ENCODE measurements at places on chromosomes 2 and 18.

DNA sequence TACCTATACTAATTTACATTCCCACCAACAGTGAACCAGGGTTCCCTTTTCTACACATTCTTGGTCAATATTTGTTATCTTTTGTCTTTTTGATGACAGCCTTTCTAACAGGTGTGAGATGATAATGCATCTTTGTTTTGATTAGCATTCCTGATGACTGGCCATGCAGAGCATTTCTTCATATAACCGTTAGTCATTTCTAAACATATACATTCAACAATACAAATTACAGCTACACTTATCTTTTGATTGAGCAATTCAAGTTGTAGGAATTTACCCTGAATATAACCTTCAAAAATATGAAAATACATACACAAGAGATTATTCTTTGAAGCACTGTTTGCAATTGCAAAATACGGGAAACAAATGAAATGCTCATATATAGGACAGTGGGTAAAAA, 94.9 kb downstream of the TMEM131 start:
- H3K4me1 ChIP-seq = no peaks in the 10 kb centered on the region
- no peak overlapping the region for H3K4me3 ChIP-seq
- H3K36me3 ChIP-seq = no peaks in the 10 kb centered on the region
- no peak for DNase-seq
- no peaks in the 10 kb centered on the region for H3K27me3 ChIP-seq

- no peak for DNase-seq
- no peaks in the 10 kb centered on the region for H3K36me3 ChIP-seq
Observed at GRCh38 chr2:4745056-4745991, 946.9 kb upstream of the SOX11 start.

DNA sequence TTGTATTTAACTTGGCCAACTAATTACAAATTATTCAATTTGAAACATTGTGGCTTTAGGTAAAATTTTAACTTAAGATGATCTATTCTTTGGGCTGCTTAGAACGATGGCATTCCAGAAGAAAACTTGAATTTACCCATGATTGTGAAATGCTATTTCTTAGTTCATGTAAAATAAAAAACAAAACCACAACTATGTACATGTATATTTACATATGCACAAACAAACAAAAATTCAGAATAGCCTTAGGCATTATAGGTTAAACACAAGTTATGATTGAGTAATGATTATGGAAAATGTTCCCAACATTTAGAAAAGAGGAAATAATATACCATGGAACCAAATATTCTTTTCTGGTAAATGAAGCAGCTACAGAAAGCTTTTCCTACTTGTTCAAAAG, 3.5 kb upstream of the SMCHD1 start:
- no peak overlapping the region for H3K4me3 ChIP-seq
- DNase-seq = no peak
- H3K27ac ChIP-seq = no peak overlapping the region
- no peaks in the 10 kb centered on the region for H3K4me1 ChIP-seq

DNA sequence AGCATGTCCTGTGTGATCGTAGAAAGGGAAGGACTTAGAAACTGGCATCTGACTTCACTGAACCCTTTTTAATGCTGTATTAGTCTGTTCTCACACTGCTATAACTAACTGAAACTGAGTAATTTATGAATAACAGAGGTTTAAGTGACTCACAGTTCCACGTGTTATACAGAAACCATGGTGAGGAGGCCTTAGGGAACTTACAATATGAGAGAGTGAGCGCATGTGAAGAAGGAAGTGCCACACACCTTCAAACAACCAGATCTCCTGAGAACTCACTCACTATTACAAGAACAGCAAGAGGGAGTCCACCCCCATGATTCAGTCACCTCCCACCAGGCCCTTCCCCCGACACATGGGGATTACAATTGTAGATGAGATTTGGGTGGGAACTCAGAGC, 811.3 kb downstream of the CPS1 start:
- no peaks in the 10 kb centered on the region for H3K27me3 ChIP-seq
- H3K36me3 ChIP-seq = no peaks in the 10 kb centered on the region
- no peak for DNase-seq
- no peak overlapping the region for H3K27ac ChIP-seq

GRCh38 chr2:44170311-44170717, 1.6 kb downstream of the PPM1B start:
- peak overlapping the region; percentile 96 for H3K27ac ChIP-seq
- no peaks in the 10 kb centered on the region for H3K27me3 ChIP-seq
- H3K4me3 ChIP-seq = peak overlapping the region; percentile 98

DNA sequence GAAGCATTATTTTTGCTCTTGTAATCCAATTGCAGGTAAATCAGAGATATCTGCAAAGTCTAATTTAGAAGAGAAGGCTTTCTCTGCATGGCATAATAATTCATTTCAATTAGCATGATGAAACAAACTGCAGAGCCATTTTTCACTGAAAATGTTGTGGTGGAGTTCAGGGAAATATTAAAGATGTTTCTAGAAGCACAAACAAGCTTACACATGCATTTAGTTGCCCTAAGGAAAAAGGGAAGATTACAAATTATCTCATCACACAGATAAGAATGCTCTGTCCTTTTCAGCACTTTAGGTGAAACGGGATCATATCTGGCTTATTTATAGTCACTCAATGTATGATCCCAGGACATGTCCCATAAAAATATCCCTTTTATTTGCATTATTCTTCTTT, 252.1 kb upstream of the TANK start:
- no peaks in the 10 kb centered on the region for H3K27me3 ChIP-seq
- no peaks in the 10 kb centered on the region for H3K4me1 ChIP-seq
- no peaks in the 10 kb centered on the region for H3K36me3 ChIP-seq
- no peak overlapping the region for H3K4me3 ChIP-seq
- DNase-seq = no peak

DNA sequence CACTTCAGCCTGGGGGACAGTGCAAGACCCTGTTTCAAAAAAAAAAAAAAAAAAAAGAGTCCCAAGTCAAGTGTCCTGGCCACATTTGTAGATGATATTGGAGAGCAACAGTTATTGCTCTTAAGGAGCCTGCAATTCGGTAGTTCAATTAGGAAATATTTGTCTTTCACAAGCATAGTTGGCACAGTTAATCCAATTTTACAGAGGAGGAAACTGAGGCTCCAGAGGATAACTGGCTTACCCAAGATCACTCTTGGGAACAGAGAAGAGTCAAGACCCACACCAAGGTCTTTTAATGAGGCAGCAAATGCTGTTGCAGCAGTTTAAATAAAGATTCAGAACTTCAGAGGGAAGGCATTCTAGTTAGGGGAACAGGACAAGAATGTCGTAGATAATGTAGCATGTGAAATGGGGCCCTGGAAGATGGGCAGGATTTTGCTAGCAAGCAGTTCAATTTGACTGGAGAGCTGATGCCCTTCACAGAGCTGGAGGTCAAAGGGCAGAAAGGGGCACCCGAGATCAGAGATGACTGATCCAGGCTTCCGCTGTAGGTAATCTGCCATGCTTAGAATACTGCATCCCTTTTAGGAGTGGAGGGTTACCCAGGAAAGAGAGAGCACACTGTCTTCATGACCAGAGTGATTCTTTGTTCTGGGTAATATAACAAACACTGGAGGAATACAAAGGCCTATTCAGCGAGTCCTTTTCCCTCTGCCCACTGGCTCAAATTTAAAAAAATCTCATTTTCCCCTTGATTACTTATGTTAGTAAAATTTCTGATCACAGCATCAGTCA, 3.0 kb downstream of the NPC1 start:
- DNase-seq = no peak
- no peak overlapping the region for H3K4me3 ChIP-seq
- no peak overlapping the region for H3K27ac ChIP-seq
- no peaks in the 10 kb centered on the region for H3K36me3 ChIP-seq

DNA sequence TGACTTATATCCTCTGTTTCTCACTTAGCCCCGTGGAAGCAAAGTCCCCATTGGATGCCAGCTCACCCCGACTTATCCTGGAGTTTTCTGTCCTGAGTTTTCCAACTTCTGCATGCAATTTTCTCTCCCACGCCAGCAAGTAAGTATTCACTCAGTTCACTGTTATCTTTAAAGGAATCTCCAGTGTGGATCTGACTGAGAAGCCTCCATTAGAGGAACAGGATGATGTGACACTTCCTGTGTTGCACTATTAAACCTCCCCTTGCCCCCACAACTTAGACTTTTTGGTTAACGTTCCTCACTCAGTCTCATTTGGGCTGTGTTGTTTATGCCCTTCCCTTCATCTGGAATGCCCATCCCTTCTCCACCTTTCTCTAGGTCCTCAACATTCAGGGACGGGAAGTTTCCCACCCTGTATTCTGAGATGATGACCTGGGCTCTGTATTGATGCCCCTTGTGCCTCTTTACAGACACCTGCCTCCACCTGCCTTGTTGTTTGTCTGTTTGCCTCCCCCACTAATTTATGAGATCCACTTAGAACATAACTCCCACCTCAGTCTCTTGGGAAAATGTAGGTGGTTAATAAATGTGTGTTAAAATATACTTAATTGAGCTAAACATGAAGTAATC, 536.1 kb upstream of the RAB6C start:
- no peaks in the 10 kb centered on the region for H3K4me1 ChIP-seq
- no peak for DNase-seq
- no peaks in the 10 kb centered on the region for H3K36me3 ChIP-seq
- H3K27ac ChIP-seq = no peak overlapping the region

DNA sequence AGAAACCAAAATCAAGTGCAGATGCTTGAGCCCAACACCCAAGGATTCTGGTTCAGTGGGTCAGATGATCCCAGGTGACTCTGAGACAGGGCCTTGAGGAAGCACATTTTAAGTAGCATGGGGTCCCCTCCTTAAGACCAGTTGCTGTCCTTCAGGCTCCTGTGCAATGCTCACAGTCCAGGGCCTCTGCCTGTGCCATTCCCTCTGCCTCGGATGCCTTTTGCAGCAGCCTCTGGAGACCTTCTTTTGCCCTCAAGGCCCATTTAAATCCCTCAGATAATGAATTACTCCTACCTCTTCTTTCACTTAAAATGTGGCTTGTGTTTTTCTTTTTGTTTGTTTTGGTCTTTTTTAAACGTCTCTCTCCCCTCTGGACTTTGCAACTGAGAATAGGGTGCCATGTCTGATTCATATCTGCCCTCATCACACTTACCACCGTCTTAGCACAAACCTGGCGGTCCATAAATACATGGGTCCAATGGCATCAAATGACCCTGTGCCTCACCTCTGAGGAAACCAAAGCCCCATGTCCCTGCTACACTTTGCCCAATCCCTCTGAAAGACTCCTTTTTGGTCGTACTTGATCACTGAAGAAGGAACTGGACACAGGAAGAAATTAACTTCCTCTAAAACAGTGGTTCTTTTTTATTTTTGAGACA, 14.2 kb downstream of the ACTG2 start:
- no peak overlapping the region for H3K27ac ChIP-seq
- H3K4me1 ChIP-seq = no peaks in the 10 kb centered on the region
- no peak overlapping the region for H3K4me3 ChIP-seq

- no peaks in the 10 kb centered on the region for H3K27me3 ChIP-seq
- peak; percentile 45 for DNase-seq
- peak overlapping the region; percentile 63 for H3K4me3 ChIP-seq
- no peaks in the 10 kb centered on the region for H3K36me3 ChIP-seq
- H3K27ac ChIP-seq = peak overlapping the region; percentile 79
Observed at GRCh38 chr2:218569038-218569431, 396 bp downstream of the CNOT9 start.

- no peaks in the 10 kb centered on the region for H3K27me3 ChIP-seq
- H3K36me3 ChIP-seq = no peaks in the 10 kb centered on the region
- H3K27ac ChIP-seq = no peak overlapping the region
- H3K4me3 ChIP-seq = no peak overlapping the region
- DNase-seq = peak; percentile 54
Observed at GRCh38 chr18:34809451-34810072, 99.5 kb downstream of the DTNA start.

DNA sequence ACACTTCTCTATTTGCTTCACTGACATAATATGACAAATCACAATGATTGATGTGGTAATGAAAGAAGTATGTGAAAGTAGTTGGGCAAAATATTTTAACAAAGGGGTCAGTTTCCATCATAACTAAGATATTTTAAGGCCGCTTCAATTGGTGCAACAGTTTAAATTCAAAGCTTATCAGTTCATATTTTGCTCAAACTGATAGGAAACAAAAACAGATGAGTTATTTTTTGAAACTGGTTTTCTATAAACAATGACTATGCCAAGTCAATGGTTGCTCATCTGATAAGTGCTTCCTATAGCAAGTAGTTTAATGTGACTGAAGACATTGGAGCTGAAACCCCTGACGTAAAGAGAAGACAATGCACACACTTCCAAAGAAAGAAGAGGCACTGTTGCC, 1290.7 kb downstream of the SUCLG1 start:
- H3K4me1 ChIP-seq = no peaks in the 10 kb centered on the region
- H3K36me3 ChIP-seq = no peaks in the 10 kb centered on the region
- DNase-seq = no peak
- no peaks in the 10 kb centered on the region for H3K27me3 ChIP-seq
- H3K27ac ChIP-seq = no peak overlapping the region
- no peak overlapping the region for H3K4me3 ChIP-seq

DNA sequence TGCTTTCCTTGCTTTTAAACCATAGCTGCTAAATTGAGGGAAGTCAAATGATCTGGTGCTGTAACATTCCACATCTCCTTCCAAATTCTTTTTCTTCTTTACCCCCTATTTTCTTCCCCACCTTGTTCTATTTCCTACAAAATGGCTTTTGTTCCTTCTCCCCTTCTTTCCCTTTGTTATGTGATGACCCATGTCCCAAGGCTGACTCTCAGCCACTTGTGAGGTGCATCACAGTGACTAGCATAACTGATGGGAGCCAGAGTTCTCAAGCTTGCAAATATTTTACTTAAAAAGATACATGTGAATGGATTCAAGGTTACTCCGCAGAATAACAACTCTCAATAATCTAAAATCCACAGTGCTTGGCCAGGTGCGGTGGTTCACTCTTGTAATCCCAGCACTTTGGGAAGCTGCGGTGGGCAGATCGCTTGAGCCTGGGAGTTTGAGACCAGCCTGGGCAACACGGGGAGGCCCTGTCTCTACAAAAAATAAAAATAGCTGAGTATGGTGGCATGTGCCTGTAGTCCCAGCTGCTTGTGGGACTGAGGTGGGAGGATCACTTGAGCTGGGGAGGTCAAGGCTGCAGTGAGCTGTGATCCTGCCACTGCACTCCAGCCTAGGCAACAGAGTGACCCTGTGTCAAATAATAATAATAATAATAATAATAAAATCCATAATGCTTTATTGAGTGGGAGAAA, 100.1 kb upstream of the CERS6 start:
- DNase-seq = no peak
- no peak overlapping the region for H3K27ac ChIP-seq
- H3K27me3 ChIP-seq = no peaks in the 10 kb centered on the region
- no peak overlapping the region for H3K4me3 ChIP-seq
- H3K36me3 ChIP-seq = no peaks in the 10 kb centered on the region
- no peaks in the 10 kb centered on the region for H3K4me1 ChIP-seq

- H3K27me3 ChIP-seq = no peaks in the 10 kb centered on the region
- H3K27ac ChIP-seq = peak overlapping the region; percentile 15
- no peaks in the 10 kb centered on the region for H3K36me3 ChIP-seq
- DNase-seq = no peak
Observed at GRCh38 chr2:108570416-108570815, 36.1 kb downstream of the LIMS1 start.

Measured in colonic mucosa (tissue), 4 donors.